ENCODE measurements at places on chromosomes 11 and 22.

DNA sequence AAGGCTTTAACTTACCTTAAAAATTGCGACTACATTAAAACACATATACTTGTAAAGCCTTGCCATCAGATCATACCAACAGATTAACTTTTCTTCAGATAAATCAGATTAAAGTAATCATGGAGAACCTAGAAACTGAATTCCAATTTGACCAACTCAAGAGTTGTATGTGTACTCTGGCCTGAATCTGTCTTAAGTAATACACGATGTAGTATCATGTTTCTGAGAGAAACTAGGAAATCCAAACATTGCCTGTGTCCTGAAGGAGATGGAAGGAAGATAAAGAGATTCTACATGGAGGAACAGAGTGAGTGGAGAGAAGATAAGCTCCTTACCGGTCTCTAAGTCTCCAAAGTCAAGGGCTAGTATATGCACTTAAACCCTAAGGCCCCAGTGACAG lies 162.1 kb downstream of the CADM1 start:
- no peak for DNase-seq

DNA sequence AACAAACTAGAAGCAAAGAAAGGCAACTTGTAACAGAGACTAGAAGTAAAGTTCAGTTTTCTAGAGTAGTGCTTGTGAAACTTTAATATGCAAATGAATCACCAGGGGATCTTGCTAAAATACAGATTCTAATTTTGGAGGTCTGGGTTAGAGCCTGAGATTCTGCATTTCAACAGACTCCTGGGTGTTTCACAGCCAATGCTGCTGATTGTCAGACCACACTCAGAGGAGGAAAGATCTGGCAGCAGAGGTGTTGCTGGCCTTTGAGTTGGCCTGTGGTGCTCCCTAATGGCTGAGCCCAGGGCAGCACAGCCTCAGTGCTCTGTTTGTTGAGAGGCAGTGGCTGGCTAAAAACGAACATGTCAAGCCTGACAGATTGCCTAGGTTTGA lies 5.4 kb downstream of the CRY2 start:
- DNase-seq, result no peak

GRCh38 chr22:49289822-49290679 lies 537.6 kb downstream of the BRD1 start:
- no peak for DNase-seq

- DNase-seq, result no peak
These were observed 8.7 kb downstream of the MS4A15 start for GRCh38 chr11:60765355-60765754.

- DNase-seq, result no peak
These were observed 14.5 kb upstream of the P4HA3 start for GRCh38 chr11:74325649-74326645.

DNA sequence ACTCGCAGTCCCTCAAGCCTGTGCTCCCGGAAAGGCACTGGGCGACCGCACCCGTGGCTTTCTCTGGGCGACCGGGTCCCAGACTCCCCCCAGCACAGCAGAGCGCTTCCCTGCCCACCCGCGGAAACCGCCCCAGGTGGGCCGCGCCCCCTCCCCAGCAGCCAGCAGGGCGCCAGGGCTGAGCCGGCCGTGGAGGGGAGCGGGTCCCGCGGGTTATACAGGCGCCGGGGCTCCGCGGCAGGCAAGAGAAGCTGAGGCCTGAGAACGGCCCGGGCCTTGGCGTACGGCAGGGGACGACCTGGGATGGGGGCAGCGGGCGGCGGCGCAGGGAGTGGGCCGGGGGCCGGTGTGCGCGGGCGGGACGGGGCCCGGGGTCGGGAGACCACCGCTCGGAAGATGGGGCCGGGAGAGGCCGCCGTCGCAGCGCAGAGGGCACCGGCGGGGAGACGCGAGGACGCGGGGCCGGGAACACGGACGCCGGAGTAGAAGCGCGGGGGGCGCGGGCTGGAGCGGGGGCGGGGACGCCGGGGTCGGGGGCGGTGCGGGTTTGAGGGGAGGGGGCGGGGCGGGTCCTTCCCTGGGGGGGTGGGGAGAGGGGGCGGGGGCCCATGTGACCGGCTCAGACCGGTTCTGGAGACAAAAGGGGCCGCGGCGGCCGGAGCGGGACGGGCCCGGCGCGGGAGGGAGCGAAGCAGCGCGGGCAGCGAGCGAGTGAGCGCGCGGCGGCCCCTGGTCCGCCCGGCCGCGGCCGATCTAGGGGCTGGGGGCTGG lies at the start of gene MDK:
Gene MDK (plus strand): TSS at position 622 of the 771 bp plus-strand sequence. CDS start 389 bp downstream, outside the sequence.
- no peak for DNase-seq

- DNase-seq, result no peak
These were observed 781 bp upstream of the TEF start for GRCh38 chr22:41380993-41381328.

Measured in stimulated activated CD8-positive, alpha-beta memory T cell treated with anti-CD3 and anti-CD28 coated beads, Interleukin-4, amount 100 ng/mL, for 1 hour (primary cell).